ENCODE measurements at places on chromosomes 7 and 10. TPM values are rescaled to one million over a fixed set of nuclear protein-coding genes. Genes with fewer than 3 reads are reported as not detected.
A peak's percentile ranks its signal among the peaks of the same experiment; 100 is the strongest.

DNA sequence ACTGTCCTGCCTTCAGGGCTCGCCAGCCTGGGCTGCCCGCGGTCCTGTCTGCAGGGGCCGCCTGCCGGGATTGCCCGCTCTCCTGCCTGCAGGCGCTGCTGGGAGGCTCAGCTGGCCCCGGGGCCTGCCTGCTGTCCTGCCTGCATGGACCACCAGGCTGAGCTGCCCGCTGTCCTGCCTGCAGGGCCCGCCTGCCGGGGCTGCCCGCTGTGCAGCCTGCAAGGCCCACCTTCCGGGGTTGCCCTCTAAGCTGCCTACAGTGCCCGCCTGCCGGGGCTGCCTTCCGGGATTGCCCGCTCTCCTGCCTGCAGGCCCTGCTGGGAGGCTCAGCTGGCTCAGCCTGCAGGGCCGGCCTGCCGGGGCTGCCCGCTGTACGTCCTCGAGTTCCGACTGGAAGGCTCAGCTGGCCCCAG lies 164.4 kb downstream of the GLRX3 start:
- peak; percentile 25 for DNase-seq

UTF1 gene
- not detected for total RNA-seq

DNA sequence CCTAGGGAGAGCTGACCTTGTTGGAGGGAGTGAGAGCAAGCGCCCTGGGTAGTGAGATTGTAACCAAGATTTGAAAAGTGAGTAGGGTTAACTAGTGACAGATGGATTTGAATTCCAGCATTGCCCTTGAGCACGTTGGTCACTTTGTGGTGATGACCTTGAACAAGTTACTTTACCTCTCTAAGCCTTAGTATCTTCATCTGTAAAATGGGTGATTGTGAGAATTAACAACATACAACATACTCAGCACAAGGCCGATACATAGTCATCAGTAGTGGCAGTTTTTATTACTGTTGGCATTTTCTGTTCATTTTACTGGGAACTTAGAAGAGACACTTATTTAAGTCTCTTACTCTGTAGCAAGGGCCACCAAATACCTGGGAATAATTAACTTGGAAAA lies 25.5 kb downstream of the SNX10 start:
- DNase-seq, result no peak

TSPAN13 gene
- total RNA-seq, result 0.49 TPM

GRCh38 chr10:69234447-69234846 lies 14.3 kb downstream of the HKDC1 start:
- no peak for DNase-seq

LLCFC1 gene
- not detected for total RNA-seq

- DNase-seq, result no peak
Measured at GRCh38 chr10:29007748-29008610, 280.9 kb upstream of the LYZL1 start.

Measured in CD8-positive, alpha-beta T cell (primary cell).